Islet precursor cell (in vitro differentiated cells): ENCODE measurements at places on chromosomes 12 and 14.

GRCh38 chr12:27865421-27865820 is 85.4 kb upstream of the MANSC4 start:
- no peak for DNase-seq

DNA sequence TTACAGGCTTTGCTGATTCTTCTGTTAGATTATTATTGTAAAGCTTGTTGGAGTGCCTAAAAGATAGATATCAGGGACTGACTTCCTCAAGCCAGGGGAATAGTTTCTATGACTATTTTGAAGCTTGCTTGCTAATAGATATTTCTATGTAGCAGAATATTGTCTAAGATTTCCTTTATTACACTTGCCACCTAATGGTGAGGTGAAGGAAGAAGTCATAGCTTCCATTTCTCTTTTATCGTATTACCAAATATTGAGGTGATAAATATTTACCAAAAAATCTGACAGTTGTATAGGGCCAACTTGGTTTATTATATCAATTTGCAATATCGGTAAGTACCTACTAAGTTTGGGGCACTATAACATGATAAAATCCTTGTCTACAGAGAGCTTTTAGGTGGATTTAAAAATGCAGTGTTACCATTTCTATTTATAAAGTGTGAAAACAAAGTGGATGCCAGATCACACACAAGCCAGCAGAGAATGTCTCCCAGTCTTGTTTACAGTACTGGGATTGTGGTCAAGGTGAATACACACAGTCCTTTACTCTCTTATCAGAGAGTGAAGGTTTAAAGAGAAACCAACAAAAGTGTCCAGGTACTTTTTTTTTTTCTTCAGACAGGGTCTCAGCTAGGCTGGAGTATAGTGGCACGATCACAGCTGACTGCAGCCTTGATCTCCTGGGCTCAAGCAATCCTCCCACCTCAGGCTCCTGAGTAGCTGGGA is 137.9 kb downstream of the IGF1 start:
- DNase-seq: no peak

GRCh38 chr12:52615208-52615868 is 3.0 kb downstream of the KRT73 start:
- peak; percentile 50 for DNase-seq

DNA sequence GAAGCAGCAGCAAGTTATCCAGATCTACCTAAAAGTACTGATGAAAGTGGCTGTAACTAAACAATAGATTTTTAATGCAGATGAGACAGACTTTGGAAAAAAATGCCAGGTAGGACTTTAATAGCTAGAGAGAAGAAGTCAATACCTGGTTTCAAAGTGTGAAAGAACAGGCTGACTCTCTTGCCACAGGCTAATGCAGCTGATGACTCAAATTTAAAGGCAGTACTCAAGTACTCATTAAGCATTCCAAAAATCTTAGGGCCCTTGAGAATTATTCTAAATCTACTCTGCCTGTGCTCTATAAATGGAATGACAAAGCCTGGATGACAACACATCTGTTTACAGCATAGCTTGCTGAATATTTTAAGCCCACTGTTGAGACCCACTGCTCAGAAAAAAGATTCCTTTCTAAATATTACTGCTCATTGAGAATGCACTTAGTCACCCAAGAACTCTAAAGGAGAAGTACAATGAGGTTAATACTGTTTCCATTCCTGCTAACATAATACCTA is 68.6 kb upstream of the SYT1 start:
- no peak for DNase-seq

DNA sequence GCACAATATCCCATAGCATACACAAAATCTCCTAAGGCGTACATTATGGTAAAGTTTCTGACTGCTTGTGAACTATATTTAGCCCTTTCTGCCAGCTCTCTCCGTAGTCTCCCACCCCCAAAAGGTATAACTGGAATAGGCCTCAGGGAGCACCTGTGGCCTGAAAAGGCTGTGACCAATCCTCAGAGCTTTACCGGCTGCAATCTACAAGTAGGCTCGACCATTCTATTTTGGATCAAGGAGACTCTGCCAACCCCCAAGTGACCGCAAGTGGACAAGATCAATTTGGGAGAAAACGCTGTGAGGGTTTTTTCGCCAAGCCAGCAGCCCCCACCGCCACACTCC is 1.2 kb downstream of the PPTC7 start:
- DNase-seq: peak; percentile 71

GRCh38 chr12:92356425-92356824 is 210.8 kb upstream of the BTG1 start:
- no peak for DNase-seq
